ENCODE measurements at places on chromosomes 2 and 18.

DNA sequence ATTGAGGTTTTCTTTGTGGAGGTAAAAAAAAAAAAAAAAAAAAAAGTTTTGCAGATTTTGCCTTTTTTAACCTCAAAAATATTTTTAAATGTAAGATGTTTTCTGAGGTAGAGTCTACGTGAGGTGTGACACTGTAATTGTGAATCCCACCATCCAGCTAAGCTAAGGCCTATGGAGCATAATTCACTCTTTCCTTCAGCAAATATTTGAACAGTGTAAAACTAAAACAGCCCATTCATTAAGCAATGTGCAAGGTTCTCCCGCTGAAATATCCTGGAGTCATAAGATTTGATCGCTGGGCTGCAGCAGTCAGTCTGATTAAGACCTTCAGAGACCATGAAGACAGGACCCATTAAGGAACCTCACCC is 105.1 kb downstream of the HNRNPLL start:
- peak; percentile 52 for DNase-seq

DNA sequence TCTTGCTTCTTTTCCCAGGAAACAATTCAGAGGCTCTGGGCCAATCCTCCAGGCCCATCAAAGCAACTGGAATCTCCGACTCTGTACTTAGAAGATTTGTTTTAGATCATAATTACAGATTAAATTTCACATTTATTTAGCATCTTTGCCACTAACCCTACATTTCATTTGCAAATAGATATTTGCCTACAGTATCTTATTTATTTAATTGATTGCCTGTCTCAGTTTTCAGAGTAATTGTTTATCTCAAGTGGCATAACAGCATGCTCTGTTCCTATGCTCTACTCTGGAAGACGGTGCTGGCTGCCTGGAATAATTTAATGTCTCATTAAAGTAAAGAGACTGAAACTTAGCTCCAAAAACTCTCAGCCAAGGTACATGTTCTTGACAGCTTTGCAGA is 213.4 kb downstream of the HNMT start:
- no peak for DNase-seq

DNA sequence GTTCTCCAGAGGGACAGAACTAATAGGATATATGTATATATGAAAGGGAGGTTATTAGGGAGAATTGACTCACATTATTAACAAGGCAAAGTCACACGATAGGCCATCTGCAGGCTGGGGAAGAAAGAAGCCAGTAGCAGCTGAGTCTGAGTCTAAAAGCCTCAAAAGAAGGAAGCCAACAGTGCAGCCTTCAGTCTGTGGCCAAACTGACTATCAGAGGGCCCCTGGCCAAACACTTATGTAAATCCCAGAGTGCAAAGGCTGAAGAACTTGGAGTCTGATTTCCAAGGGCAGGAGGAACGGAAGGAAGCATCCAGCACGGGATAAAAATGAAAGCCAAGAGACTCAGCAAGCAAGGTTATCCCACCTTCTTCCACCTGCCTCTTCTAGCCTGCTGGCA is 108.0 kb upstream of the LDLRAD4 start:
- no peak for DNase-seq

DNA sequence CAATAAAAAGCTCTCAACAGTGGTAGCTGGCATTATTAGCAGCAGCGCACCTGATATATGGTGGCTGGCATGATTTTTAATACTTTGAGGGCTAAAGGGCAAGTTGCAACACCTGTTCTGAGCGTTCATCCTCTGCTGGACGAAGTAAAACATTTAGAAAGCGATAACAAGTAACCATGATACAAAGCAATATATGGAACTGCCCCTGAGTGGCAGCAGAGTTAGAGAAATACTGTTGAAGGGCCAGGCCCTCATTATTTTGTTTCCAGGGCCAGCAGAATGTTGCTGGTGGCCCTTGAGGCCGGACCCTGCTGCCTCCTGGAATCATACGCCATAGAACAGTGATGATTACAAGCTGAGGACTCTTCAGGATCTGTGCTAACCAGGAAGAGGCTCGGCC is 47.8 kb downstream of the ARHGEF4 start:
- no peak for DNase-seq

GRCh38 chr2:101124643-101125366 is 26.4 kb downstream of the TBC1D8 start:
- DNase-seq = no peak

DNA sequence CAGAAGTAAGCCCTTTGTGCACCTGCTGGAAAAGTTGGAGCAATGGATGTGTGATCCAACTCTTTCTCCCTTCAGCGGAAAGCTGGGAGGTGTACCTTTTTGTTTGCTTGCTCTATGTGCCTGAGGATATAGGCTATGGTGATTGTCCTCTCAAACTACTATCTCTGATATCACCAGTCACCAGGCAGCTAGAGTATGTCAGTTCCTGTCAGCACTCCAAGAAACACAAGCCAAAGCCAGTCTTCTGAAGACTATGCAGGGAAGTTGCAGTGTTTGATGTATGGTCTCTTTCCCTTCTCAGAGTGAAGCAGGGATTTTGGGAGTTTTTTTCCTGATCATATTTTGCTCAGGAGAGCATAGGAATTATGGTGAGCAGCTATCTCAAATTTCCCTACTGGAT is 146.4 kb downstream of the PTH2R start:
- DNase-seq = no peak

DNA sequence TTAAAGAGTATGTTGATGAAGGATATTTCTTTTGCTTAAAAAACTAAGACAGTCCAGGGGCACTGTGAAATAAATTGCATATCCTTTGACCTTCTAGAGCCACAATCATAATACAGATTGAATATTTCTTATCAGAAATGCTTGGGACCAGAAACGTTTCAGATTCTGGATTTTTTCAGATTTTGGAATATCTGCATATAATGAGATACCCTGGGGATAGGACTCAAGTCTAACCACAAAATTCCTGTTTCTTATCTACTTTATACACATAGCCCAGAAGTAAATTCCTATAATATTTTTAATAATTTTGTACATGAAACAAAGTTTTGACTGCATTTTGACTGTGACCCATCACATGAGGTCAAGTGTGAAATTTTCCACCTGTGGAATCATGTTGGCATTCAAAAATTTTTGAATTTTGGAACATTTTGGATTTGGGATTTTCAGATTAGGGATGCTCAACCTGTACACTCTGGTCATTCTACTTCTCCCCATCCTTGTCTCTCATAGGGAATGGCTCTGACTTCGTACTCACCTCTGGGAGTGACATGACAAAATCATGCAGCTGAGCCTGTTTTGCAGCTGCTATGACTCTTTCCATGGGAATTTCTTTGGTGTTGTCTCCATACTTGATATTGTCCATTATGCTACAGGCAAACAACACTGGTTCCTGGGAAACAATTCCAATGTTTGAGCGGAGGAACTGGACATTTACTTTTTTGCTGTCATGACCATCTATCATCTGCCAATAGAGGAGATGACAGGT is 25.7 kb downstream of the G6PC2 start:
- DNase-seq = no peak

GRCh38 chr18:27789406-27789805 is 387.5 kb downstream of the CDH2 start:
- no peak for DNase-seq

- no peak for DNase-seq
Observed at GRCh38 chr18:56853961-56854360, 202.8 kb downstream of the WDR7 start.

DNA sequence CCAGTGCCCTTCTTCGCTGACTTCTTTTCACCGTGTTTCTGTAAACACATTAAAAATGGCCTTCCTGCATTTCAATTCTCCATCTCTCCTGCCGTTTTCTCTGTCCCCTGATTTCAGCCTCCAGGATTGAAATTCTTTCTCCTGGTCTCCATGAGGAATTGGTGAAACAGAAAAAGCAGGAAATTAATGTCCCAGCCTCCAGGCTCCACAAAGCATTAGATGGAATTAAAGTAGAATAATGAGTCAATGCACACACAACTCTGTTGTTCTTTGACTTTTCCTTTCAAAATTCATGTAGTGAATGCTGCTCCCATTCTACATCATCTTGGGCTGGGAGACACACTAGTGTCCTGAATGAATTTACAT is 209.5 kb downstream of the KLHL29 start:
- no peak for DNase-seq

GRCh38 chr2:148493822-148494563 is 150.6 kb upstream of the EPC2 start:
- DNase-seq = no peak

DNA sequence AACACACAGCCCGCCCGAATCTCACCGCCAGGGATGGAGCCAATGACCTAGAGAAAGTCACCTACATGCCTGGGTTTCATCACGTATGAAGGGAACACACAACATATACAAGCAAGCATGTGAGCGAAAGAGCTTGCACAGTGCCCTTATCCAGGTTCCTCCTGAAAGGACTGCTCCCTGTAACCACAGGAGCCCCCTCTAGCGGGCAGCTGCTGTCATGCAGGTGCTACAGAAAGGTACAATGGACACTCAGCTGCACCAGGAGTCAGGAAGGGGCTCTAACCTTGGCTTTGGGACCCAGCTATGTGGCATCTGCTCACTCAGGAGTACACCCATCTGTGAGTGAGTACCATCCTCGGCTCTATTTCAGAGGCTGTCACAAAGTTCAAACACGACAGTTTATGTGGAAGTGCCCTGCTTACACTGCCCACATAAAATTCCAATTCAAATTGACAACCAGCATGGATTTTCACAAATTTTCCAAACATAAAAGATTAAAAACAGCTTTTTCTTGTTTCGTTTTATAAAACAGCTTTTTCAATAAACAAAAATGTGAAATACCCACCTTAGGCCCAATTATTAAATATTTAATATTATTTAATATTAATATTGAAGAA is 3.5 kb downstream of the NDUFA10 start:
- peak; percentile 42 for DNase-seq

- DNase-seq = no peak
Observed at GRCh38 chr18:42414756-42415454, 459.9 kb downstream of the PIK3C3 start.

GRCh38 chr18:46386788-46387187 is 270.2 kb downstream of the LOXHD1 start:
- DNase-seq = no peak

DNA sequence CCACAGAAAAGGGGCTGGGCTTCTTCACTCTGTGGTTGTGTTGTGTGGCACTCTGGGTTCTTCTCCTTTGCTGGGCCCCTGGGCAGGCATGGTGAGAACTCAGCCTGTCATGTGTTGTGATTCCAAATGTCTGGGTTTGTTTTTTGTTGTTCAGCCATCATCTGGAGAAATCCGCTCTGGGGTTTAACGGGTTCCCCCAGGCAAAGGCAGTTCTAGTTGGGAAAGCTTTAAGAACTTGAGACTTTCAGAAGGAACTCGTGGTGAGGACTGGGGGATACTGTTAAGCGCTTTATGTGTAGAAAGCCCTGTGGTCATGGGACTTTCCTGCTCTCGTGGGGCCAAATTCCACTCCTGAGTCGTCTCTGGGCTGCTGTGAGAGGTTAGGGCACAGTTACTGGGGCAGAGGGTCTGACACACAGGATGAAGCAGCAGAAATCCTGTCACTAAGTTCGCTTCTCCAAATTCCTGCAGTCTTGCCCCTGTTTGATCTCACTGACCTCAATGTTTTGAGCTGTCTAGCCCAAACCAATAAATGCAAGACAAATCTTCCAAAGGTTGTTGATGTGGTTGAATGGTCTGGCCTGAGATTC is 87.7 kb downstream of the RAPGEF4 start:
- no peak for DNase-seq

GRCh38 chr2:142037744-142038143 is 93.1 kb downstream of the LRP1B start:
- no peak for DNase-seq

GRCh38 chr18:67639872-67640271 is 123.4 kb upstream of the DSEL start:
- no peak for DNase-seq

Measured in NCI-H748 treated with DMSO at 0.1 percent for 48 hours (cell line).